ENCODE measurements at places on chromosomes 4 and X.

- DNase-seq: peak; percentile 1
Measured at GRCh38 chrX:43559644-43560043, 96.5 kb upstream of the MAOA start.

DNA sequence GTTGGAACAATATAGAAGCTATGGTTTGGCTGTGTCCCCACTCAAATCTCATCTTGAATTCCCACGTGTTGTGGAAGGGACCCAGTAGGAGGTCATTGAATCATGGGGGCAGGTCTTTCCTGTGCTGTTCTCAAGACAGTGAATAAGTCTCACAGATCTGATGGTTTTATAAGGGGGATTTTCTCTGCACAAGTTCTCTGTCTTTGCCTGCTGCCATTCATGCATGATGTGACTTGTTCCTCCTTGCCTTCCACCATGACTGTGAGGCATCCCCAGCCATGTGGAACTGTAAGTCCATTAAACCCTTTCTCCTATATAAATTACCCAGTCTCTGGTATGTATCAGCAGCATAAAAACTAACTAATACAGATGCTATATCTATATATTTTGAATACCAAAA, 135.2 kb upstream of the EDNRA start:
- DNase-seq: no peak

DNA sequence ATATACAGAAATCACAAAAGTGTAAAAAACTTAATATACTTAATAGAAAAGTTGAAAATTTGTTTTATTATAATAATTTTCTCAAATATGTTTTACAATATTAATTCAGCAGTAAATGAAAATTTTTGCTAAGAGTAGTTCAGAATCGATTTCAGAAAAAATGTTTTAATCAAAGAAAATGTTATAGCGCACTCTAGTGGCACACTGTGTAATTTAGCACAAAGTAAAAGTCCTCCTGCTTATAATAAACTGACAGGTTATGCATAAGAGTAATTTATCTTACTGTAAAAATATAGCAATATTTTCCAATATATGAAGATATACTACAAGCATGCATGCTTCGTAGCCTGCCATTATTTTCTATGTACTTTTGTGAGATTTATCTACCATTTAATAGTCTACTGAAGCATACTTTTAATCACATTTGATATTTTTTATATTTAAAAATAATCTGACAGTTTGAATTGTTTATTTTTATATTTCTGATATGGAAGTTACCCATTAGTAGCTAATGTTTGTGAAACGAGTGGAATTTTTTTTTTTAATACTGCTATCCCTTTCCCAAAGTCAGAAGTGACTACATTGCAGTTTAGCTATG, 217.9 kb upstream of the KLHL4 start:
- no peak for DNase-seq

- DNase-seq: no peak
Measured at GRCh38 chr4:153434190-153434589, 32.0 kb upstream of the TMEM131L start.

- no peak for DNase-seq
Measured at GRCh38 chr4:188971125-188971524, 831.9 kb downstream of the TRIML1 start.

DNA sequence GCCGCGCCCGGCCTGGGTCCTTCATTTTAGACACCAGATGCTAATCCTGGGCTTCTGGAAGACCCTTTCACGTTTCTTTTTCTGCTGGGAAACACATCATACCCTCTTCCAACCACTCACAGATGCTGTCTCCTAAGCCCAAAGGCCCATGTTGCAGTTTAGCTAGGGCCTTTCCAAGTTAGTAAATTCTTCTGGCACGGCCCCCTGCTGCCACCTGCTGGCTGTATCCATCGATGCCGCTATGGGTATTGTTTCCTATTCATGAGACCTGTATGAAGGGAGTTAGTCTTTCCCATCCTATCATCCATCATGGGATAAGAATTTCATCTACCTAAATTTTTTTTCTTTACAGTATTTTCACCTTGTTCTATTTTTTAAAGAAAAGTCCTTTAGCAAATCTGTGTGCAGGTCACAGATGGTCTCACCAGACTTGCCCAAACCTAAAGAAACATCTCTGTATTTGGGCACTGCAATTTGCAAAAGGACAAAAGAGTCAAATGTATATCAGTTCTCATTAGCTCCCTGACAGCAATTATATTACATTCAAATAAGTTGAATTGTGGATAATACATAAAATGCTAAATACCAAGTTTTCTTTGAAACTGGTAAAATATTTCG, 37.8 kb upstream of the SLC9A7 start:
- peak; percentile 29 for DNase-seq

DNA sequence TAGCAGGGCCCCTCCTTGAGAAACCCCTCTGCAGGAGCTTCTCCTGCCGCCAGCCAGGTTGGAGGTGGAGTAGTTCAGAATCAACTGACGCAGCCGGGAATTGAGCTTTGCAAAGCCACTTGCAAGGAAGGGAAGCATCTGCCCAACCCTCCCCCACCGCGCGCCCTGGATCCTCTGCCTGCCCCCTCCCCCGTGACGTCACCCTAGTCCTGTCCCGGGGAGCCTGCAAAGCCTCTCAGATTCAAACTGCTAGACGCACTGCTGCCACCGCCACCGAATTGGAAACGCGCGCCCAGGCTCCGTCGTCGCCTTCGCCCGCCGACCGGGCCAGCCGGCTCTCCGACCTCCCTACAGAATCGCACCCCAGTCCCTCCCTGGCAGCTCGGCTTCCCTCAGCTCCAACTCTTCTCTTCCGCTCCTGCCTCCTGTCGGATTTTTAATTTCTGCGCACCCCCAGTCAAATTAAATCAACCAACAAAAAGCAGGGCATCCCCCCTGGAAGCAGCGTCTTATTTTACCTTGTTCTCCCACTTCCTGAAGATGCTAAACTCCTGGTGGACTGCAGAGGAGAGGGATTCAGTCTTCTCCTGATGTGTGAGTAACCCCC, 3.8 kb downstream of the SLITRK2 start:
- DNase-seq: no peak

Measured in stimulated activated CD8-positive, alpha-beta memory T cell treated with anti-CD3 and anti-CD28 coated beads, Interleukin-4, amount 100 ng/mL, for 1 hour (primary cell).